ENCODE measurements at places on chromosomes 16 and 17.

- no peak for DNase-seq
Measured at GRCh38 chr17:68182940-68183551, 64.8 kb upstream of the AMZ2 start.

- no peak for DNase-seq
Measured at GRCh38 chr16:70809392-70810060, 8.6 kb upstream of the VAC14 start.

GRCh38 chr17:73096211-73096610, 3.7 kb upstream of the SLC39A11 start:
- no peak for DNase-seq

DNA sequence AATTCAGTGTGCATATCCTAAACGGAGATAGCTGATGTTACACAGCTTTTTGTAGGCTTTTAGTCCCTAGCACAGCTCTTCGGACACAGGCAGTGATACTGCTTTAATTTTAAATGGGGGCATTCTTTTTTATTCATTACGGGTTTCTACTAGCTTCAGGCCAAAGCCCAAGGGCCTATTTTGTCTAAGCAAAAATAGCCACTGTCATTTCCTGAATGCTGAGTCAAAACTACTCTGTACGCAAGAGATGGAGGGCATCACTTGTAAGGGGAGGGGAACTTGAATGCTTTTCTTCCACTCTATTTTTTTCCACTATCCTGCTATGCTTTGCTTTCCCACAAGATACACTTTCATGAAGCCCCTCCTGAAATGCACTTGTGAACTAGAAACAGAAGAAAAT, 360.7 kb downstream of the PMP22 start:
- DNase-seq: no peak

DNA sequence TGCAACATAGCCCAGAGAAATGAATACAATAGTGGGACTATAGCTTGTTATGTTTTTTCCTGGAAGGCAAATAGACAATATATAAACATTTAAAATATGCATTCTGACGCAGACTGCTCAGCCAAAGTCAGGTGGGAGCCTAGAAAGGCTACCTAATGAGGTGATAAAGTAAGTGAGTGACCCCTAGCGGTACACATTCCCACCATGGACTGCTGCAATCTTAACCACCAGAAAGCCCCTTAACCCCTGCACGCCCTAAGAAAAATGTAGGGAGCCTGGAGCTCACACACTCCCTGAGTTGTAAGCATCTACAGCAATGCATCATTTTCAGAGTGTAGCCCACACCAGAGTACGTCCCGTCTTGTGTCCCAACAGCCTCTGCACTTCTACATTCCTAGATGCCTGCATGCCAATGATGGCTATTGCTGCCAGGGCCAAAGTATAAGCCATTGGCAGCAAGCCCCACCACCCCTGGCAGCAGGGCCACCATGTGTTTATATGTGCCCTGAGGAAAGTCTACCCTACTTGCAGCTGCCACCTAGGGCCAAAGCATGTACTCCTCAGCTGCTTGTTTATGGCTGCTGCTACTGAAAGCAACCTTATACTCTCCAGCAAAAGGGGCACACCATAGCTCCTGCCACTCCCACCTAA, 127.6 kb downstream of the KIF2B start:
- DNase-seq: no peak

GRCh38 chr16:65988024-65988595, 378.4 kb upstream of the CDH5 start:
- no peak for DNase-seq

DNA sequence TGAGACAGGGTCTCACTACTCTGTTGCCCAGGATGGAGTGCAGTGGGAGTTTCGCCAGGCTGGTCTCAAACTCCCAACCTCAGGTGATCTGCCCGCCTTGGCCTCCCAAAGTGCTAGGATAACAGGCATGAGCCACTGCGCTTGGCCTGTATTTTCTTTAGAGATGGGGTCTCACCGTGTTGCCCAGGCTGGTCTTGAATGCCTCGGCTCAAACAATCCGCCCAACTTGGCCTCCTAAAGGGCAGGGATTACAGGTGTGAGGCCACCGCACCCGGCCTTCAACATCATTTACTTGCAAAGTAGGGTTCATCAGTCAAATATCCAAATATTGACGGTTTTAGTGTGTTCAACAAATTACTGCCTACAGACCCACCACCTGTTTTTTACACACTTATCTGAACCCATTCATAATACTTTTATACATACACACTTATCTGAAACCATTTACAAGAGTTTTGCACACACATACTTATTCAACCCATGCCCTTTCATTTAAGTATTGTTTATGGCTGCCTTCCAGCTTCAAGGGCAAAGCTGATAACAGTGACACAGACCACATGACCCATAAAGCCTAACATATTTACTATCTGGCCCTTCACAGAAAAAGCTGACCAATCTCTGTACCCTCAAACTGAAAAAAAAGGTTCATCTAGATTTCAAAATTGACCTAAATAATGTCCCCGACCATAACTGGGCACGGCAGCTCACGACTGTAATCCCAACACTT, 11.9 kb downstream of the TMEM170A start:
- DNase-seq: no peak

GRCh38 chr17:82245134-82246039, 16.5 kb downstream of the SLC16A3 start:
- DNase-seq: no peak

- DNase-seq: no peak
Measured at GRCh38 chr17:4369557-4370230, 3.2 kb upstream of the UBE2G1 start.

GRCh38 chr16:26569793-26570192, 496.9 kb upstream of the C16orf82 start:
- no peak for DNase-seq

DNA sequence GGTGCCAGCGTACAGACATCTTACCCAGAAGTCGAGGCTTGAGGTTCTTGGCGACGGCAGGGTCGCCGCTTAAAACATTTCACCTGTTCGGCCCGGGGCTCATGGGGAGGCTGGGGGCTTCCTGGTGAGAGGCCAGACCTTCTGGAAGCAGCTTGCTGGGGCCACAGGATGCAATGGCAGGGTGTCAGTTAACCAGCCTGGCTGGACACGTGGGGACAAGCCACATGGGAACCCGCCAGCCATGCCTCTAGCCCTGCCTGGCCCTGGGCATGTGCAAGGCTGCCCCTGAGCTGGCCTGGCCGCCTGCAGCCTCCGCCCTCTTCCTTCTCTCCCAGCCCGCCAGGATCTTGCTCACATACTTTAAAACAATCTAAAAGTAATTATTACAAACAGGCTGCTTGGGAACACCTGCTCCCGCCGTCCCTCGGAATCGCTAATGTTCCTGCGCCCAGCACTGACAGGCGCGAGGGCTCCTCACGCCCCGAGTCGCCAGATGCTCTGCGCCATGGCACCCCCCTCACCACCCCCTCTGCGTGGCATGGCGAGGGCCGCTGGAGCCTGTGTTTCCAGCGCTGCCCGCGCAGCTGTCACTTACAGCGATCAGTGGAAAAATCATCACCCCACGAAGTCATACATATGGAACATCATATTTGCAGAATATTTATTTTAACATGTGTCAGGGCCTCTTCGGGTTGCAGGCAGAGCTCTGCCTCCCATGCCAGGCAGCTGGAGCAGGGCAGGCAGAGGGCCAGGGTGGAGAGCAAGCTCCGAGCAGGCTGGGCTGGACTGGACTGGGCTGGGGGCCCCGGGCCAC, 188.7 kb upstream of the GSE1 start:
- peak; percentile 86 for DNase-seq

DNA sequence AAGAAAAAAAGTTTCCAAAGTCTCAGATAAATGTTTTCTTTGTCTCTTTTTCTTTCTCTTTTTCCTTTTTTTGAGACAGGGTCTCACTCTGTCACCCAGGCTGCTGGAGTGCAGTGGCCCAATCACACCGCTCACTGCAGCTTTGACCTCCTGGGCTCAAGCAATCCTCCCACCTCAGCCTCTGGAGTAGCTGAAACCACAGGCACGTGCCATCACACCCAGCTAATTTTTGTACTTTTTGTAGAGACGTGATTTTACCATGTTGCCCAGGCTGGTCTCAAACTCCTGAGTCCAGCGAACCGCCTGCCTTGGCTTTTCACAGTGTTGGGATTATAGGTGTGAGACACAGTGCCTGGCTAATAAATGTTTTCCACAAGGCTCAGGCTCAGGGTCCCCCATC, 53.3 kb upstream of the KSR1 start:
- DNase-seq: no peak

- DNase-seq: no peak
Measured at GRCh38 chr16:6016530-6017184, 919.1 kb upstream of the EEF2KMT start.

GRCh38 chr17:5122586-5123342, 6.9 kb downstream of the USP6 start:
- DNase-seq: no peak

DNA sequence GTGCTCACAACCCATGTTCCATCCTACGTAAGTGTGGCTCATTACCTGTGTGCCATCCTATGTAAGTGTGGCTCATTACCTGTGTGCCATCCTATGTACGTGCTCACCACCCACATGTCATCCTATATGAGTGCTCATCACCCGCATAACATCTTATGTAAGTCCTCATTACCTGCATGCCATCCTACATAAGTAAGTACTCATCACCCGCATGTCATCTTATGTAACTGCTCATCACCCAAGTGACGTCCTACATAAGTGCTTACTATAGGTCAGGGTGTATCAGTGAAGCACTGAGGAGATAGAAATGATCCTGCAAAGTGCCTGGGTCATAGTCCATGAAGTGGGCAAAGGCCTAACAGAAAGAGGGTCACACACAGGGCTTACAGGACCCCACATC, 93.1 kb downstream of the AXIN2 start:
- DNase-seq: no peak

GRCh38 chr16:1351582-1352362, at the start of the genes GNPTG and TSR3:
Gene GNPTG, plus strand, starts transcription at chr16:1351931. Its CDS starts 35 bp downstream, at chr16:1351966.
Gene TSR3, minus strand, starts transcription at chr16:1351878. Its CDS starts 74 bp downstream, at chr16:1351804.
- no peak for DNase-seq

- DNase-seq: no peak
Measured at GRCh38 chr17:64778240-64779097, 116.4 kb upstream of the SMURF2 start.

DNA sequence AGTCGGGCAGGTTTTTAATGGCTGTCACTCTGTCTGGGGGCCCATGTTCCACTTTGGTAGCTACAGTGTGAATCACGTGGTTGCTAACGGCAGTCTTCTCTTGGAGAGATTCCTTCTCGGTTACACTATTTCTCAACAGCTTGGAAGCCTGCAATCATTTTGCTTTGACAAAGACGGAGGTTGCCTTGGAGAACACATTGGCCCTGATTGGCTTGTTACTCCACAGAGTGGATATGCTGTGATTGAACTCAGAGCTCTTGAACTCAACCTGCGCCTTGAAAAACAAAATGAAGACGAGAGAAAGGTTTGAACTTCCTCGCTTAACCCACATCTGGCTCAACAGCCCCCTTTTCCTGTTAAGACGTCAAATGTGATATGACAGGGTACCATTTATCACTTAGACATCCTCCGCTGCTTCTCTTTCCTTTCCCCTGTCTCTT, 218.9 kb downstream of the MAF start:
- DNase-seq: no peak

GRCh38 chr17:56838687-56839086, 4.7 kb downstream of the DGKE start:
- DNase-seq: no peak

DNA sequence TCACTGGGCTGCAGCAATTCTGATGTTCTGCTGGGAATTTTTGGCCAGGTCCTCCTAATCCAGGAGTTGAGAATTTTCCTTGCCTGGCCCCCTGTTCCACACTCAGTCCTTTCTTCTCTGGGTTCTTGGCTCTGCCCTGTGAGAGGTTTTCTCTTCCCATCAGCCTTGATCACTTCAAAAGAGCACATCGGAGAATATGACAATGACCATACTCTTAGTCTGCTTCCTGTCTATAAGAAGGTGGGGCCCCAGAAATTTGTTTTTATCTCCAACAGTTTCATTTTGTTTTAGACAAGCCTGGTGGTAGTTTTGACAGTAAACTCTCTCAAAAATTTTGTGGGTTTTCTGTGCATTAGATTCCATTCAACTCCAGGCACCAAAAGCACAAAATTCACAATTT, 70.7 kb downstream of the C17orf67 start:
- DNase-seq: no peak

Data from NCI-H524 treated with DMSO at 0.1 percent for 48 hours (cell line).